ENCODE measurements at places on chromosomes 4 and X.

GRCh38 chr4:6450709-6451108 is 21.7 kb downstream of the PPP2R2C start:
- peaks cover 34% of the 10 kb centered on the region for H3K27me3 ChIP-seq
- no peak overlapping the region for H3K4me3 ChIP-seq
- DNase-seq = no peak
- peaks cover 16% of the 10 kb centered on the region for H3K4me1 ChIP-seq
- no peak overlapping the region for H3K27ac ChIP-seq

DNA sequence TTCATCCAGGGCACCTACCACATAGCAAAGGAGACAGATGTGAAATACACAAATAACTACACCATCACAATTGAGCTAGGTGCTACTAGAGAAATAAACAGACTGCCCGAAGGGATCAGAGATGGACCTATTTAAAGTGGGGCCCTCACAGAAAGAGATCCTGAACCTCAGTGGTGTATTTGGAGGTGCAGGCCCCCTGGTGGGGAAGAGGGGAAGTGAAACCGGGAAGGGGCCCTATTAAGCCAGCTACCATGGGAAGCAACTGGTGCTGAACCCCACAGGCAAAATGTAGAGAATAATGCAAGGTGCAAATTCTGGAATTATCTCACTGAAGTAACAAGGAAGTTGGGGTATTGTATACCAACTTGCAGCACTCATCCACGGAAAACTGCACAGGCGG is 78.6 kb upstream of the FAM9A start:
- H3K4me3 ChIP-seq = no peak overlapping the region
- no peak for DNase-seq
- H3K27ac ChIP-seq = no peak overlapping the region
- no peaks in the 10 kb centered on the region for H3K27me3 ChIP-seq
- no peaks in the 10 kb centered on the region for H3K4me1 ChIP-seq
- H3K36me3 ChIP-seq = no peaks in the 10 kb centered on the region

GRCh38 chr4:911871-912490 is 20.1 kb downstream of the GAK start:
- H3K27ac ChIP-seq = no peak overlapping the region
- H3K27me3 ChIP-seq = no peaks in the 10 kb centered on the region
- no peak for DNase-seq
- H3K4me3 ChIP-seq = no peak overlapping the region
- H3K36me3 ChIP-seq = peaks cover under 1% of the 10 kb centered on the region
- H3K4me1 ChIP-seq = peaks cover 17% of the 10 kb centered on the region

GRCh38 chr4:6641164-6641970 is 882 bp downstream of the MRFAP1 start:
- peaks cover 30% of the 10 kb centered on the region for H3K36me3 ChIP-seq
- peak overlapping the region; percentile 99 for H3K27ac ChIP-seq
- no peaks in the 10 kb centered on the region for H3K27me3 ChIP-seq
- H3K4me3 ChIP-seq = peak overlapping the region; percentile 99

- DNase-seq = no peak
- no peaks in the 10 kb centered on the region for H3K27me3 ChIP-seq
- H3K4me3 ChIP-seq = no peak overlapping the region
- peaks cover 16% of the 10 kb centered on the region for H3K4me1 ChIP-seq
- H3K27ac ChIP-seq = no peak overlapping the region
- no peaks in the 10 kb centered on the region for H3K36me3 ChIP-seq
Measured at GRCh38 chr4:165454426-165454825, 75.6 kb downstream of the CPE start.

GRCh38 chr4:8171984-8172924 is 13.6 kb upstream of the ABLIM2 start:
- H3K36me3 ChIP-seq = no peaks in the 10 kb centered on the region
- peaks cover 7% of the 10 kb centered on the region for H3K27me3 ChIP-seq
- no peak for DNase-seq
- no peak overlapping the region for H3K4me3 ChIP-seq

- no peak overlapping the region for H3K4me3 ChIP-seq
- H3K4me1 ChIP-seq = peaks cover 4% of the 10 kb centered on the region
- no peaks in the 10 kb centered on the region for H3K36me3 ChIP-seq
- no peak overlapping the region for H3K27ac ChIP-seq
- no peak for DNase-seq
Measured at GRCh38 chr4:38509551-38509950, 154.4 kb upstream of the KLF3 start.

- H3K4me1 ChIP-seq = no peaks in the 10 kb centered on the region
- H3K27me3 ChIP-seq = no peaks in the 10 kb centered on the region
- H3K27ac ChIP-seq = no peak overlapping the region
- no peak for DNase-seq
Measured at GRCh38 chr4:87239194-87239593, 18.8 kb upstream of the KLHL8 start.

DNA sequence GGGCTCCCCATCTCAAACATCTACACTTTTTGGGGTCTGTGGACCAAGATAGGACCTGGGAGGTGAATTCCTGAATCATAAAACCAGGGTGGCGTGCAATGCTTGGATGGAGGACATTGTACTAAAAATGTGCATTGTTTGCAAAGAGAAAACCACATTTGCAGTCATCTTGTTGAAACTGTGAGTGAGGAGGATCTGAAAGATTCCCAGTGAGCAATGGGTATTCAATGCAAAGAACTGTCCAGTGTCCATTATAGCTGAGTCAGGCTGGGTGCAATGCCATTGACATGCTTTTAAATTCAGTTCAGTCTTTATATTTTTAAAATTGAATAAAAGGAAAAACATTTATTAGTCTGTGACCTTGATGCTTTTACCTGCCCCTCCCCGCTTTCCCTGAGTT is 215.7 kb downstream of the STK32B start:
- no peaks in the 10 kb centered on the region for H3K4me1 ChIP-seq
- no peak overlapping the region for H3K27ac ChIP-seq
- H3K27me3 ChIP-seq = peaks cover 39% of the 10 kb centered on the region
- H3K4me3 ChIP-seq = no peak overlapping the region
- no peaks in the 10 kb centered on the region for H3K36me3 ChIP-seq

DNA sequence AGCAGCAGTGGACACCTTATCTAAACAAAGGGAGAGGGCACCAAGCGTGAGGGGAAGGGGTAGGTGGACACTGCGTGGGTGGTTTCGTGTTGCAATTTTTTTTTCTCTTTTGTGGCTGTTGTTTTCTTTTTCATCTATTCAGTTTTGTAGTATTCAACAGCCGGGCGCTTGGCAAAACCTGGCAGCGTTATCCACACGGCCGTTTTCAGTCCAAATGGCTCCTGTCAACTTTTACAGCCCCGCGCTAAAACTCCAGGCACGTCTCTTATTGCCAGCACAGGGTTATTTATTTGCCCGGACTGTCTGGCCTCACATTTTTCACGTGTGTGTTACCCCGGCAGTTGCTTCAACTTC is 192.2 kb downstream of the BCOR start:
- no peak for DNase-seq
- H3K27ac ChIP-seq = peak overlapping the region; percentile 74
- H3K4me3 ChIP-seq = peak overlapping the region; percentile 75
- H3K27me3 ChIP-seq = no peaks in the 10 kb centered on the region
- no peaks in the 10 kb centered on the region for H3K36me3 ChIP-seq

GRCh38 chrX:49884290-49884862 is 5.1 kb downstream of the USP27X start:
- H3K27me3 ChIP-seq = no peaks in the 10 kb centered on the region
- peak overlapping the region; percentile 55 for H3K4me3 ChIP-seq
- peaks cover 14% of the 10 kb centered on the region for H3K36me3 ChIP-seq
- H3K4me1 ChIP-seq = peaks cover 10% of the 10 kb centered on the region
- DNase-seq = no peak

GRCh38 chr4:23153076-23153475 is 460.3 kb downstream of the GBA3 start:
- no peak overlapping the region for H3K4me3 ChIP-seq
- peaks cover 4% of the 10 kb centered on the region for H3K4me1 ChIP-seq
- DNase-seq = no peak
- no peaks in the 10 kb centered on the region for H3K27me3 ChIP-seq

DNA sequence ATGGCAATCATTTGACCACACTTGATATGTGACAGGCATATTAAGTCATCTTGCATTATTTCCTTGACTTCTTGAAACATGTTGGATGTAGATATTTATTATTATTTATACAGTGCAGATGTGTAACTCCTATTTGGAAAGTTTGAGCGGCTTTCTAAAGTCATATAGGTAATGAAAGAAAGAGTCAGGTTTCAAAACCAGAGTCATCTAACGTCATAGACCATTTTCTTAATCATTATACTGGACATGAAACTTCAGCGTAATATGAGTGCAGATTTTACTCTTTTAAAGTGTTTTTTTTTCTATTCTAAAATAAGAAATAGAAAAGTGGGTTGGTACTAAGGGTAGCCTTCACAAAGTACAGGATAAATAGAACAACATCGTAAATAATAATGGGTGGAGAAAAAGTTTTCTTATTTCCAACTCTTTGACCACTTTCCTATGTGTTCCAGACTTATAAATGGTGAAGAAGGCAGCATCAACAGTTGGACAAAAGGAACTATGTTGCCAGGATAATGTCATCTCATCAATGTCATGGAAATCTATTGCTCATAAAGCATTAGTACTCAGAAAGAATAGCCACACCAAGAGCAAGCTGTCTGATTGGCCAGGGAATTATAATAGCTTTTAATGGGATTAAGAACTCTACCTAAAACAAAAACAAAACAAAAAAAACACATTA is 108.0 kb upstream of the PCDH18 start:
- no peak for DNase-seq
- H3K36me3 ChIP-seq = no peaks in the 10 kb centered on the region
- no peak overlapping the region for H3K4me3 ChIP-seq
- H3K27me3 ChIP-seq = no peaks in the 10 kb centered on the region

DNA sequence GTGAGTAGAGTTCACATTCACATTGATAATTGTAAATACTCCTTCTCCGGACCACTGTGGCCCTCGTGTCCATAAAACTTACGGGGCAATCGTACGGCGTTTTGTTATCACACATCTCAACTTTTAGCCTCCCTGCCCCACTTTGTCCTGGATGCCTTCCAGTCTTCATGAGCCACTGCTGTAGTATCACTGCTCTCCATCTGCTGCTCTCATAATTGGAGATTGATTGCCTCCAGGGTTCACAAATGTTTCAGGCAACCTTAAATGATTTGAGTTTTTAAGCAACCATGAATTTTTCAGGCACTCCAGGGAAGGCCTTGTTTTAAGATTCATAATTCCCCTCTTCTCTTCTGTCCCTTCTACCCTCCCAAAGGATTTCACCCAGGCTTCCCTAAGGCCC is 28.4 kb downstream of the ALPK1 start:
- no peak overlapping the region for H3K4me3 ChIP-seq
- no peak overlapping the region for H3K27ac ChIP-seq
- H3K4me1 ChIP-seq = no peaks in the 10 kb centered on the region
- H3K36me3 ChIP-seq = no peaks in the 10 kb centered on the region
- peaks cover 18% of the 10 kb centered on the region for H3K27me3 ChIP-seq

- H3K4me1 ChIP-seq = peaks cover 17% of the 10 kb centered on the region
- no peaks in the 10 kb centered on the region for H3K27me3 ChIP-seq
- H3K36me3 ChIP-seq = peaks cover 5% of the 10 kb centered on the region
- H3K27ac ChIP-seq = no peak overlapping the region
- no peak for DNase-seq
Measured at GRCh38 chr4:122163767-122164166, 11.6 kb downstream of the BLTP1 start.

DNA sequence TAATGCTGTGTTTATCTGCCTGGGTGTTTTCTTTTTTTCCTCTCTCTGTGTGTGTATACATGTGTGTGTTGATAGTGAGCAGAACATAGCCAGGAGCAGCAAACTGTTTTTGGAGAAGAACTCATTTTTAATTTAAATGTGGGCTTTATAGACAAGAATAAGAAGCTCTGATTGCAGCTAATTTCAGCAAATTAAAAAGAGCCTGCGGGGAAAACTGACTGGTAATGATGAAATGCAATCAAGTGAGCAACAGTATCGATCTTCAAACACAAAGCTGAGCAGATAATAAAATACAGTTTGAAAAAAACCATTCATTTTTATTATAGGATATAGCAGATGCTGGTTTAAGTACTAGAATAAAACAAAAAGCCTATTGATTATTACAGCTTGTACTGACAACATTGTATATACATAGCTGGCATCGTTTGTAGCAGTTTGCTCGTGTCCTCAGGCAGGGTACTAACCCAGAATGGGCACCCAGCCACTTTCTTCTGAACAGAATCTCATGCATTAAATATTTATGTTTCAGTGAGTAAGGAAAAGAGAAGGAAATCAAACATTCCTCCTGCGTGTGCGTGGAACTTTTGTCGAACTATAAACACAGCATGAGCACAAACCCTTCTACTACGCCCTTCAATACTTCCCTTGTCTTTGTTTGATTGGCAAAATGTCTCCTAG is 73.5 kb upstream of the ZFP42 start:
- H3K4me1 ChIP-seq = peaks cover 7% of the 10 kb centered on the region
- no peak for DNase-seq
- H3K27me3 ChIP-seq = no peaks in the 10 kb centered on the region
- no peak overlapping the region for H3K4me3 ChIP-seq
- H3K36me3 ChIP-seq = no peaks in the 10 kb centered on the region

DNA sequence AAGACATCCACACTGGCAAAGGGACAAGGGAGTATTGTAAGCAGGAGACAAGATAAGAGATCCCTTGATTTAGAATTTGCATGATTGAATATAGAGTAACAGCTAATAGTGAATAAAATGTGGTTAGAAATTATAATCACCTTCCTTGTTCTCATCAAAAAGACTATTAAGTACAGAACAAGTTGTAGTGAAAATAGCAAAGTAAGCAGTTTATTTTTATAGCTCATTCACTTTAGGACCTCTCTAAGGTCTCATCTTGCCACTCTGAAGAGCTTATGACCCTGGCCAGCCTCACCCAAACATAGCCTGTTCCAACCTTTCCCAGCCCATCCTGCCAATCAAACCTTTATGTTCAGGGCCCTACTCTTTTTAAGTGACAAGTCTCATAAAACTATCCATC is 30.6 kb downstream of the MID2 start:
- H3K4me1 ChIP-seq = peaks cover 2% of the 10 kb centered on the region
- no peaks in the 10 kb centered on the region for H3K36me3 ChIP-seq

- H3K36me3 ChIP-seq = no peaks in the 10 kb centered on the region
- H3K27me3 ChIP-seq = no peaks in the 10 kb centered on the region
Measured at GRCh38 chr4:54843946-54844345, 186.2 kb downstream of the KIT start.

DNA sequence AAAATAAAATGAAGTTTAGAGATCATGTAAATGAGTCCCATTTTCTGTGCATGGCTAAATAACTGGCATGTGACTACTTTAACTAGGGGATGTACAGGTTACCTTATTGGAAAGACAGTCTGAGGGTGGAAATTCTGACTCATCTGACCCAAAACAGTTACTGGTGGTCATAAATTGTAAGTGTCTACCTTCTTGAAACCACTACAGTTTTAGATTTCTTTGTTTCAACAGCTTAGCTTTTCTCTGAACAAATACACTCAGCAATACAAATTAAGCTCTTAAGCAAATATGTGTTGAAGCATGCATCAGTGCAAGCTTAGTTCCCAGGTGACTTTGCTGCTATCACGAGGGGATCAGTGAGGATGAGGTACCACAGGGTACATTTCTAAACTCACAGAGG is 60.7 kb upstream of the PGM2 start:
- DNase-seq = no peak
- H3K27ac ChIP-seq = no peak overlapping the region
- peaks cover 24% of the 10 kb centered on the region for H3K4me1 ChIP-seq
- no peaks in the 10 kb centered on the region for H3K27me3 ChIP-seq
